SK-MEL-5 (cell line): ENCODE measurements at places on chromosomes 5 and 9.
A peak's percentile ranks its signal among the peaks of the same experiment; 100 is the strongest.

DNA sequence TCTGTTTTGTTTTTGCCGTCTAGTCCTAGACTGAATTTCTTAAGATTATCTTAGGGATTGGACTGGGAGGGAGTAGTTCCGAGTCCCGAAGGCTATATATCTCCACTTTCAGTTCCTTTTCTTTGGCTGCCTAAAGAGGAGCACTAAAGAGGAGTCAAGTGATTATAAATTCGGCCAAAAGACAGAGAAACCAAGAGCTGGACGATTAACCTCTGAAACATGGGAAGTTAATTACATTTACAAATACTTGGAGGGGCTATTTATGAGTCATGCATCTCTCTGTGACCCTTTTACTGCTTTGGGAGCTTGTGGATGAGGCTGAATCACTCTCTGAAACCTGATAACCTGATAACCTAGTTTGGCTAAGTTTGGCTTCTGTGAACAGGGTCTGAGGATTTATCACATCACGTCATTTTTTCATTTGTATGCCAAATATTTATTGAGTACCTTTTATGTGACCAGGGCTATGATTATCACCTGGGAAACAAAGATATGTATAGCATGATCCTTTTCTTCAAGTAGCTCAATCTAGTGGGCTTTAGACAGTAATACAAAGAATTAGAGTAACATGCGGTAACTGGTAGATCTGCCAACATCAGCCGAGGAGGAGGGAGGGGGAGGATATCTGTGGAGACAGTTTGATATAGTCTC lies 180.9 kb downstream of the CD180 start:
- DNase-seq = no peak

DNA sequence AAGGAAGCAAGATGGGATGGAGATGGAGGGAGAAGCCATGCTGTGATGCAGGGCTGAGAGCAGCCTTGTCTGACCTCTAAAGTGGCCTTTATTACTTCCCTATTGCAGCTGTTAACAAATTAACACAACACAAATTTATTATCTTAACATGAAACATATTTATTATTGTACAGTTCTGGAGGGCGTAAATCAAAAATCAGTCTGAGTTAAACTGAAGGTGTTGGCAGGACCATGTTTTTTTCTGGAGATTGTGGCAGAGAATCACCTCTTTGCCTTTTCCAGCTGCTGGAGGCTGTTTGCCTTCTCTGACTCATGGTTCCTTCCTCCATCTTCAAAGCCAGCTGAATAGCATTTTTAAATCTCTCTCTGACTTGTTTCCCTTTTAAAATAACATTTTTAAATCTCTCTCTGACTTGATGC lies 7.2 kb upstream of the MCC start:
- DNase-seq = no peak

DNA sequence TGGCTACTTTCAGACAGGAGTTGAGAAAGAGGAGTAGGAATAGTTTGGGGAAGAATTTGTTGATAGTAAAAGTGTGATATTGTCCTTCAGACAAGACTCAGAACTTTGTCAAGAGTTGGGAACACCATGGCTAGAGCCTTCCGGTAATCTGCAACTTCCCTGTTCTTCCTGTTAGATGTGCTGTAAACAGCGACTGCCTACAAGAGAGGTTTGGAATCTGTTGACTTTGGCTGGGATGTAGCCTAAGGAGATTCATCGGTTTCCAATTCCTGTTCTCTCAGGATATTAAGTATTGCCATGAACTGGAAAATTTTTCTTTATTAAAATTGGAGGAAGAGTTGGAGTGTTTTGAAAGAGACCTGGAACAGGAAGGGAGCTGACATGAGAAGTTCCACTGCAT lies 43.9 kb downstream of the ARHGAP26 start:
- no peak for DNase-seq

DNA sequence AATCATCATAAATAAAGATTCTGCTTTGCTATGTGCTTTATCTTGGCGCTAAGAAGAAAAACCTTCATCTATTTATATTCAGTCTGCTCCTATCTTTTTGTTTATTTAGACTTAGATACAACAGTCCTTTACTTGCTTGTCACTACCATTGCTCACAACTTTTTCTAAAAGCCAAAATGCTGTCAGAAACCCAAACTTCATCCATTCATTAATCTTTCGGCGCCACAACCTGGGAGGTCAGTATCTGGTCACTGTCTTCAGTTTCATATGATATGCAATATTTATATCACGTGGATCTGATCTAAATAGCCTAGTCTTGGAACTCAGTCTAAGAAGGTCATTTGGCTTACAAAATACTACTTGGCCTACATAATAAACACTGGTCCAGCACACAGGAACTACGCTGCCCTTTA lies 159.3 kb upstream of the TARS1 start:
- peak; percentile 27 for DNase-seq

DNA sequence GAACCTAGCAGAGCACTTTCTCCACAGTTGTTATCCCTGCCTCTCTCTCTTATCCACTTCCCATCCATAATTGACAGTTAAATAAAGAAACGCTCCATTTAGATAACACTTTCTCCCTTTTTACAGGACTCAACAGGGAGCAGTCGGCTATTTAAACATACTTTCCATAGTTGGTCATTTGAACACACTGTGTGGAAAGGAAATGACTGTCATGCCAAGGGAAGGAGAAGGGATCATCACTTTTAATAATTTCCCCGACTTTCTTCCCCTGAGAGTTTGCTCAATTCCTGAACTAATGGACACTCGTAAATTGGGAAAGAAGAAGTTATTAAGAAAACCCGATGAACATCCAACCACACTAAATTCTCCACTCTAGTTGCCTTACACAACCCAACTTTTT lies 400.8 kb upstream of the PTGER4 start:
- DNase-seq = no peak
